Activated T-cell treated with anti-CD3 and anti-CD28 coated beads, Interleukin-2, amount 50 U/mL, for 1 hour (primary cell): ENCODE measurements at places on chromosomes 3 and 15.

GRCh38 chr15:101435761-101436160 lies 53.7 kb downstream of the PCSK6 start:
- DNase-seq: no peak

DNA sequence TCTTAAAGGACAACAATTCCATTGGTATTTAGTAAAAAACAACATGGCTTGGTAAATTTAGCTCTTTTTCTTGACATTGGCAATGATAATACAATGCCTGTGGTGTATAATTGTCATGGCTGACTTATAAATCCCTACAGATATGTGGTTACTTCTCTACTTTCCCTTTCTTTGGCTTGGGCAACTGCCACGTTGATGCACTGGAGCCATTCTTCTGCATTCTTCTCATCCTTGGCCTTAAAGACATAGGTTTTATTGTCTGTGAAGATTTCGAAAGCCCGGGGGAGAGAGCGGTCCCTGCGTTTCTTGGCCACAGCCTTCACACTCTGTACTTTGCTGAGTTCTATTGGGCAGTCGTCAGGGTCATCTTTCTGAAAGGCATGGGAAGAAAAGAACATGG lies 101.1 kb upstream of the CCNL1 start:
- DNase-seq: no peak

- peak; percentile 68 for DNase-seq
Measured at GRCh38 chr3:13073326-13074005, at the start of gene IQSEC1. Gene IQSEC1, minus strand, starts transcription at chr3:13073429. Its CDS starts 415 bp downstream, at chr3:13073014.

DNA sequence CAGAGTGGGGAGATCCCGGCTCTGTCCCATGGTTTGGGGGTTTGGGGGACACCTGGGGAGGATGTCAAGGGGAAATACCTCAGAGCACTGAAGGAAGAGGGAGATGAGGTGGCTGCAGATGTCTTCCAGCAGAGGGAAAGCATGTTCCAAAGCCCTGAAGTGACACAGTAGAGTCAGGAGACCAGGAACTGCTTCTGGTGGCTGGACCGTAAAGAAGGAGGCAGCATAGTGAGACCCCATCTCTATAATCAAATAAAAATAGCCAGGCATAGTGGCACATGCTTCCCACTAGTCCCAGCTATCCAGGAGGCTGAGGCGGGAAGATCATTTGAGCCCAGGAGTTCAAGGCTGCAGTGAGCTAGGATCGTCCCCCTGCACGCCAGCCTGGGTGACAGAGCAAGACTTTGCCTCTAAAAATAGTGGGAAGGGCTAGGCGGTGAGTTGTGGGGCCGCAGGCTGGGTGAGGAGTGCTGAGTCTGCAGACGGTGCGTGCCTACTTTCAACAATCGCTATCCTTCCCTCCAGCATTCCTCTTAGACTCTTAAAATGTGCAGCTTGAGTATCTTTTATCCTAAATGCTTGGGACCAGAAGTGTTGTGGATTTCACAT lies 26.2 kb downstream of the HES1 start:
- no peak for DNase-seq
